ENCODE measurements at places on chromosomes 5 and 9.

- DNase-seq: no peak
Observed at GRCh38 chr5:104305602-104306001, 743.0 kb upstream of the NUDT12 start.

DNA sequence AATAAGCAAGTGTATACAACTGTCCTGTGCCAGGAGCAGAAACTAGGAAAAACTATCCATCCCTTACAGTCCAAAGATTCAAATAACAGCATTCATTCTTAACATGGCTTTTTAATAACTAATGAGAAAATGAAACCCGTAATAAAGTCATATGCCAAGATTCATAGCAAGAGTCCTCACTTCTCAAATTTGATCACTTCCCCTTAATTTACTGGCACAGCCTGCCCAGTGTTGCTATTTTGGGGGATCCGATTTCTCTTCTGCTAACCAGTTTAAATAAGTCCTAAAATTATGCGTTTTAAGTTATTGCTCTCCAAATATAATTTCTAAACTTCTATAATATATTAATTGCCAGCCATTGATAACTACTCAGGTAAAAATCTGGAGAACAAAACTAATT, 177.0 kb upstream of the PTGER4 start:
- no peak for DNase-seq

- DNase-seq: peak; percentile 7
Observed at GRCh38 chr9:87812375-87813118, 70.1 kb upstream of the SPATA31E1 start.

DNA sequence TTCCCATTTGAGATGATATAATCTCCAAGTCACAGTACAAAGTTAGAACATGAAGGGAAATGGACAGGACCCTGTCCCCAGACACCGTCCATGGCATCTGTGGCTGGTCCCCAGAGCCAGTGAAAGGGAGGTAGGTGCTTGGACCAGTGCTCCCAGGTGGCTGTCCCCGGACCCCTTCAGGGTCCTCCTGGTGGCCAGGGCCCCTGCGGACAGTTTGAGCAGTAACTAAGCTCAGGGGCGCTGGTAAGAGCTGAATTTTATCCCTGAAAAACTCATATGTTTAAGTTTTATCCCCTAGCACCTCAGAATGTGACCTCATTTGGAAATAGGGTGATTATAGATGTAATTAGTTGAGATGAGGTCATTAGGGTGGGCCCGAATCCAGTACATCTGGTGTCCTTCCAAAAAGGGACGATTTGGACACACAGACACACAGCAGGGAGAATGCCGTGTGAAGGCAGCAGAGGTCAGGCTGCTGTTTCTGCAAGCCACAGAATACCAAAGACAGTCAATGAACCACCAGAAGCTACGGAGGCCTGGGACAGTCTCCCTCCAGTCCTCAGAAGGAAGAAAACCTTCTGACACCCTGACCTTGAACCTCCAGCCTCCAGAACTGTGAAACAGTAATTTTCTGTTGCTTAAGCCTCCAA, 185.0 kb downstream of the ATPSCKMT start:
- no peak for DNase-seq

- no peak for DNase-seq
Observed at GRCh38 chr9:100219347-100219746, 120.3 kb downstream of the INVS start.

GRCh38 chr5:148205865-148206264, 3.0 kb downstream of the SPINK6 start:
- no peak for DNase-seq

DNA sequence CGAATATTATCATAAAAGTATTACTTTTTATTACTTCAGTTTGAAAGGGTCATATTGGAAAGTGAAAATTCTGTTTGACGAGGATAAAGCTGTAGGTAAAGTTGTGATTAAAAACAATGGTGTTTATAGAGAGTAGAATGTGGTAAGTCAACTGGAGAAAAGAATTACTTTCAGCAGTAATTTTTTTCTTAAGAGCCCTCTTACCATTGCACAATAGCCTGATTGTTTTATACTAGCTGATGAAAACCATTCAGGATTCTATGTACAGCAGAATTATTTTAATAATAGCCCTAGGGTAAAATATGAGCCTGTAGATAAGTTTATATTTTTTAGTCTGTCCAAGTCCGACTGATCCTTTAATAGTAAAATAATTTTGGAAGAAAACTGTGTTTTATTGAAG, 16.6 kb downstream of the CDC42SE2 start:
- DNase-seq: no peak

DNA sequence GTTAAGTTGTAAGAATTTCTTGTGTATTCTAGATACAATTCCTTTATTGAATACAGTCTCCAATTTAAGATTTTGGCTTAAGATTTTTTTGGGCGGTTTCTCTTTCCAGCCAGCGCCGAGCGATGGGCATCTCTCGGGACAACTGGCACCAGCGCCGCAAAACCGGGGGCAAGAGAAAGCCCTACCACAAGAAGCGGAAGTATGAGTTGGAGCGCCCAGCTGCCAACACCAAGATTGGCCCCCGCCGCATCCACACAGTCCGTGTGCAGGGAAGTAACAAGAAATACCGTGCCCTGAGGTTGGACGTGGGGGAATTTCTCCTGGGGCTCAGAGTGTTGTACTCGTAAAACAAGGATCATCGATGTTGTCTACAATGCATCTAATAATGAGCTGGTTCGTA, 278.7 kb upstream of the TARS1 start:
- no peak for DNase-seq
